Suppressor macrophage treated with lipopolysaccharide for 4 hours (primary cell): ENCODE measurements at places on chromosomes 3 and 15.

DNA sequence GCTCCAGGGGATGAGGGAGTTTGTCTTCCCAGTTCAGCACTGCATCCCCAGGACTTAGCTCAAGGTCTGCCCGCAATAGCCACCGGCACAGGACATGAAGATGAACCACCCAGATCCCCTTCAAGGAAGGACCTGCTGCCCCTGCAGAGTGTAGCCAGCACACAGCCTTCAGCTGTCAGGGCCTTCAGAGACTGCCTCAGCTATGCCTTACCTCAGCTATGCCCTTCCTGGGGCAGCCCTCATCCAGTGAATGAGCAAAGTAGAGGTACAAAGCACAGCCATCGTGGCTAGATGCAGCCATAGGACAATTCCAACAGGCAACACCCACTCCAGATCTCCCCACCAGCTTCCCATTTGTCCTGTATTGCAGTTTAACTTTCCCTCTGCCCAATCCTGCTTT is 291.2 kb upstream of the STT3B start:
- DNase-seq, result no peak

DNA sequence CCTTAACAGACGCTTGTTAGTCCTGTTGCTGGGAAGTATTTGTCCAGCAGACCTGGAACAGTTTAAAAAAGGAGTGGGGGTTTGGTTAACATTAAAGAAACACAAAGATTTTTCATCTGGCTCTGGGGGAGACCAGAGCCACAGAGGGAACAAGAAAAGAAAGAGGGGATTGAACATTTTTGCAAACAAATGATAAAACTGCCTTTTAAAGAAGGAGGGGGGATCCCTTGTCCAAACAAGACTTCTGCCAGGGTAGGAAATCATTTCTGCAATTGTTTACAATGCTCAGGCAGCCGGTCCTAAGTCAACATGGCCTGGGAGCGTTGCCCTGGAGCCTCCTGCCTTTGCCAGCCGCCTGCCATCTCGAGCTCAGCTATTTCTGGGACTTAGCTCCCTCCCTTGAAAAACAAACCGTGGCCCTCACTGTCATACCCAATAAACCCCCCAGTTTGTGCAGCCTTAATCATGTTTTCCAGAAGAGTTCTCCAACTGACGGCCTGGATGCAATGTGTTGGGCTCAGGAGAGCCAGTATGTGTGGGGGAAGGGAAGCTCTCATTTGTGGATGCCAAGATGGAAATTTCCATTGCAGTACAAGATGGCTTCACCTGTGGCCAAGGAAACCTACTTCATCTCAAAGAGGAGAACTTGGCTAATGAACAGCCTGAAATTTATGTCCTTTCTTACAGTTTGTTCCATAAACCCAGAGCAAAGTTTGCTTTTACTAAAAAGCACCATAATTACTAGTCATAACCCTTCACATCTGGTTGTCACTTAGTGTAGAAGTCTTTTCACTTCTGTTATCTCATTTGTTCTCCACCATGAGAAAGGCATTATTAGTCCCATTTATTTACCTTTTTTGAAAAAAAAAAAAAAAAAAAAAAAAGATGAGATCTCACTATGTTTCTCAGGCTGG is 75.9 kb upstream of the RNU6-1 start:
- no peak for DNase-seq

DNA sequence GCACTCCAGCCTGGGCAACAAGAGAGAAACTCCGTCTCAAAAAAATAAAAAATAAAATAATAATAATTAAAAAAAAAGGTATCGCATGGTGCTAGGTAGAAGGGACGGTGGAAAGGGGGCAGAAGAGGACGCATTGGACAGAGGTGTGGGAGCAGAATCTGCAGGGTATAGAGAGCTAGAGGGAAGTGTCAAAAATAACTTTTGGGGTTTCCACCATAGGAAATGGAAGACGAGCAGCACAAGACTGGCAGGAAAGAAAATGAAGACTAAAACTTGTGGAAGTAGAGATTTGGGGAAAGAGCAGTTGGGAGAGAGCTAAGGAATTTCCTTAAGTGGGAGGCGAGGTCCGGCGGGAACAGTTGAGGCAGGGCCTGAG is 585 bp upstream of the MKRN2 start:
- DNase-seq, result no peak

DNA sequence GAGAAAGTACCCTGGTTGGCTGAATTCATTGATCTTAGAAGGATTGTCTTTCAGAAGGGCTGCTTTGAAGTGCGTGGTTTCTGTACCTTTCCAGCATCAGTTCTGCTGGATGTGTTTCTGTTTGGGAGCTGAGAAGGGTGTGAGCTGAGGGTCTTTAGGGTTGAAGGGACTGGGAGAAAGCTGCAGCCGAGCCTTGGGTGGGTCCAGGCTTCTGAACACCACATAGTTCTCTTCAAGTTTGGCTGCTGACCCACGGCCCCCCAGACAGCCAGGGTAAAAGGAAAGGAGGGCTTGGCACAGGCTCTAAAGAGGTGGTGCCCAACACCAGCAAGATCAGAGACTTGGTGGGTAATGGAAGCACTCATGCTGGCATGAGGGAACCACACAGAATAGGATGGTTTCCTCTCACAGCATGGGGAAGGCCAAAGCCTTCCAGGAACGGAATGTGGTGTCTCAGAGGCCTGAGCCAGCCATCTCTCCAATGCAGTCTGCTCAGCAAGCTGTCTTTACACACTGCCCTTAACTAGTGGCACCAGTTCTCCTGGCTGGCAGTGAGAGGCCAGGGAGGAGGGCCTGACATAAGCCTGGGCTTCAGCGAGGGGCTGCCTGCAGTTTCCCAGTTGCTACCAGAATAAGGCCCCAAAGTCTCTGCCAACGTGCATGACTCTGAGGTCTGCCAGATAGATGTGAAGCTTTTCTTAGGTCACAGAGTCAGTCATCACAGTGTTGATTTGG is 239.0 kb upstream of the TRIM42 start:
- DNase-seq, result no peak

DNA sequence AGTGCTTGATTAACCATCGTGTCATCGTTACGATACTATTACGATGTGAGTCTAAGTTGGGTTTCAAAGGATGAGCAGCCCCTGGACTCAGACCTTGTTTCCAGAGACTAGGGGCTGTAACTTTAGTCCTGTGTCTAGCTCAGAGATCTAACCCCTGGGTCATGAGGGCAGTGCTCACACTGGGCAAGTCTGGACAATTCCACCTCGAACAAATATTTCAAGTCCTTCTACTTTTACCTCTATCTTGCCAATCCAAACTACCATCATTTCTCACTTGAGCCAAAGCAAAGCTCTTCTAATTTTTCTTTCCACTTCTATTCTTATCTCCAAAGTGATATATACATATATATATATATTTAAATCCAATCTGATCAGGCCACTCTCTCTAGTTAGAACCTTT is 10.8 kb downstream of the ANAPC13 start:
- DNase-seq, result no peak

DNA sequence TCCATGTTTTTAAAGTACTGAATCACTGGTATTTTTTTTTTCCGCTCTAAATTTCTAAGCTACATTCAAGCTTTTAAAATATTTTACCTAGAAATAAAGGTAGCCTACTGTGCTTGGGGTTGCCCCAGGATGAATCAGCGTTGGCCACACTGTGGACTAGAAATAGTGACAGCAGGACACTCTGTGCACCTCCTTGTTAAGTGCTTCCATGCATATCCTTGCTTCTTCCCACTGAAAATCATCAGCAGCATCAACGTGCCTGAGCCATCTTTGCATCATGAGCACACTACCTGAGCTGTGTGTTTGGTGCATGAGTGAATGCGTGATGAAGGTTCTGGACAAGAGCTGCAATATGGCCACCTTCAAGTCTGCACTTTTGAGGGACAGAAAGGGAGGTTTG is 142.0 kb upstream of the SLC2A2 start:
- no peak for DNase-seq
